Glomerular endothelial cell (primary cell): ENCODE measurements at places on chromosomes 2 and 18. TPM values are rescaled to one million over a fixed set of nuclear protein-coding genes. Genes with fewer than 3 reads are reported as not detected.

GRCh38 chr2:64904413-64905329, 84.5 kb upstream of the SLC1A4 start:
- DNase-seq = no peak

DNA sequence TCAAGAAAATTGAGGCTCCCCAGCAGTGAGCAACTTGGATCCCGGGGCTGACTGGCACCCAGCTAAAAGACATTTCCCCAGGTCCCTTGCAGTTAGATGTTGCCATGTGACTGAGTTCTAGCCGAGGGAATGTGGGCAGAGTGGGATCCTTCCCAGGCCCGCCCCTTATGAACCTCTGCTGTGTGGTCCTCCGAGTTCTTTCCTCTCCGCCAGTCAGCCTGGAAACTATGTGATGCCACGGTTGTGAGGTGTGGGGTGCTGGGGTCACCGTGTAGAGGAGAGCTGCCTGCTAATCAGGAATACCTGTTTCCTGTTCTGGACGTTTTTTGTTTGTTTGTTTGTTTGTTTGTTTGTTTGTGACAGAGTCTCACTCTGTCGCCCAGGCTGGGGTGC, 45.5 kb downstream of the TMEM37 start:
- DNase-seq = no peak

Gene SERPINB4
- not detected in 2 replicates for total RNA-seq

- no peak for DNase-seq
These were observed 120.9 kb upstream of the SMIM21 start for GRCh38 chr18:75548353-75548905.

Gene KCNJ13
- total RNA-seq = not detected in 2 replicates

DNA sequence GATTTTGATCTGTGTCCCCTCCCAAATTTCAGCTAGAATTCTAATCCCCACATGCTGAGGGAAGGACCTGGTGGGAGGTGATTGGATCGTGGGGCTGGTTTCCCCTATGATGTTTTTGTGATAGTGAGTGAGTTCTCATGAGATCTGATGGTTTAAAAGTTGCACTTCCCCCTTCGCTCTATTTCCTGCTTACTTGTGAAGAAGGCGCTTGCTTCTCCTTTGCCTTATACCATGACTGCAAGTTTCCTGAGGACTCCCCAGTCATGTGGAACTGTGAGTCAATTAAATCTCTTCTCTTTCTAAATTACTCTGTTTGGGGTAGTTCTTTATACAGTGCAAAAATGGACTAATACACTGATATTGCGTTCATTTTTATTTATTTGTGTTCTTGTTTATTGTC, 636.8 kb upstream of the LINC00305 start:
- DNase-seq = no peak
